ENCODE measurements at places on chromosomes 7 and 10. TPM values are rescaled to one million over a fixed set of nuclear protein-coding genes. Genes with fewer than 3 reads are reported as not detected.

HYAL4 gene
- not detected for total RNA-seq

DNA sequence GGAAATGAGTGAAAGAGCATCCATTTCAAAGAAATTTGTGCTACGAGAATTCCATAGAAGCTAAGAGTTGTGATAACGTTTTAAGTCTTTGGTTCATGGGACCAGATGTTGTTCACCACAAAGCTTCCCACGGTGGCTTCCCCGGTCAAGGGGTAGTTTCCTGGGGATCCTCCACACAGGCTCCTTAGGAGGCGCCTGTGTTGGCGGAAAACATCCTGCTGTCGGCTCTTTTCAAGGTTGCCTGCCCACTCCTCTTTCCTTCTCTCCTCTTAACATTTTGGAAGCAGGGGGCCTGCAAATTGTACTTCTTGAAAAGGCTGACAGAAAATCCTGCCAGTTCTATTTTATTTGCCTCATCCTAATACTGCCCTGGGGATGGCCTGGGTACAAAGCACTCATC, 398.6 kb downstream of the SORCS1 start:
- DNase-seq, result no peak

CFAP70 gene
- 0.36 TPM for total RNA-seq

DNA sequence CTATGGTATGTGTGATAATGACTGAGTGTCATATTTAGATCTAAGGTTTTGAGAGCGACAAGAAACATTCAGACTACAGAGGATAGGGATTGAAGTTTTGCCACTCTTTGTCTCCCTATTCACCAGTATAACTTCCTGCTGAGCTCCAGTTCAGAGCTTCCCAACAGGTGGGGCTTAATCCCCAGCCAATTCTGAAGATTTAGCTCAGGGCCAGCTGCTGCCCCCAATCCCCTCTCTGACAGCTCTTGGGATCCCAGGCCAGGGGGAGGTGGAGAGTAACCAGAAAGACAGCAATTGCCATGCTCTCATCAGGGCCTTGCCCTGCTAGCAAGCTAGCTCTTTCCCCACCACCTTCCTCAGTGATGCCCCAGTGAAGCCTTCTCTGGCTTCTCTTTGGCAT, 57.8 kb downstream of the TRIL start:
- no peak for DNase-seq

DNA sequence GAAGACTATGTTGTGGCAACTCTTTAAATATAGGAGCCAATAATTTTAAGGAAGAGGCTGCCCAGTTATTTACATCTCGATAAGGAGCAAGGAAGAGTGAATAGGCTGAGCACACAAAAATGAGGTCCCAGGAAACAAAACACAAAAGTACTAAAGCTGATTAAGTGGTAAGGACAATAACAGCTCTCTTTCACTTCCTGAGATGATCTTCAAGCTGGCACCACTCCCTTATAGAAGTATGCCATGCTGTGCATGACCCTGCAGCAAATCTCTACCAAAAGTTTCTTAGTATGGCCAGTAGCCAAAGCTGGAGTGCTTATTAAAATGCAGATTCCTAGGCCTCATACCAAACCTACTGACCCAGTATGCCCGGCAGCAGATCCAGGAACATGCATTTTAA, 39.7 kb downstream of the CADPS2 start:
- no peak for DNase-seq

DNA sequence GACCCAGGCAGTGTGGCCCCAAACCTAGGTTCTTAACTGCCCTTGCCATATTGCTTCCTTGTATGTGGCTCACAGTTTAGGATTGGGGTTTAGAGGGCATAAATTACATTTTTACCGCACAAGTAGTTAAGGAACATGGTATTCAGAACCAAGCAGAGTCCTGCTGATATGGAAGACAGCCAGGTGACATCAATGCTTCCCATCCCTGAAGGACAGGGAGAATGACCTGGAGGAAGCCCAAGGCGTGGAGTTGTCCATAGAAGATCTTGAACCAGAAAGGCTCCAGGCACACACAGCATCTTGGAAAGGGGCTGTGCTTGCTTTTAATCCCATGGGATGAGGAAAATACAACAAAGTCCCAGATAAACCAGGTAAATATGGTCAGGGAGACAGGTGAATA, 48.3 kb downstream of the ATXN7L1 start:
- no peak for DNase-seq

- no peak for DNase-seq
These were observed 7.5 kb upstream of the JAKMIP3 start for GRCh38 chr10:132058111-132058745.

FKBP6 gene
- not detected for total RNA-seq

DNA sequence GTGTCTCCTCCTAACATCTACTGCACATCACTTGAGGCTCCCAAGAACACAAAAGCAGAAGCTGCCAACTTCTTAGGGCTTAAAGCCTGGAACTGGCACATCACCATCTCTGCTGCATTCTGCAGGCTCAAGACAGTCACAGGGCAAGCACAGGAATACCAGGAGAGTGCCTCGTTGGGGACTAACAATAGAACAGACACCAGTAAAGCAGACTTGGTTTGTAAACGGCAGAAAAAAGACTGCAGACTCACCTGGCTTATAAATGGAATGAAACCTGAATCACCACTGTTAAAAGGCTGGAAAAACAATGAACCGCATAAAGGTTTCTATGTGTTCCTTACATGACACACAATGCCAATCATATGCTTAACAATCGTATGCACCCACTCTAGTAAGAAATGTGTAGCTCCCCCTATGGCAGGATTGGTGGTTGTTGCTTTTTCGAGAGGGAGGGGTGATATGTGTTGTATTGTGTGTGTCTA, 12.8 kb downstream of the RHEB start:
- DNase-seq, result no peak

SH2B2 gene
- 2.5 TPM for total RNA-seq

- no peak for DNase-seq
These were observed 45.5 kb downstream of the GTF2IRD1 start for GRCh38 chr7:74498996-74499834.

CCDC3 gene
- total RNA-seq, result 0.03 TPM

- DNase-seq, result no peak
These were observed 121.2 kb downstream of the SKAP2 start for GRCh38 chr7:26743205-26743604.

- no peak for DNase-seq
These were observed 28.8 kb downstream of the TMEM120A start for GRCh38 chr7:75965617-75966016.

DNA sequence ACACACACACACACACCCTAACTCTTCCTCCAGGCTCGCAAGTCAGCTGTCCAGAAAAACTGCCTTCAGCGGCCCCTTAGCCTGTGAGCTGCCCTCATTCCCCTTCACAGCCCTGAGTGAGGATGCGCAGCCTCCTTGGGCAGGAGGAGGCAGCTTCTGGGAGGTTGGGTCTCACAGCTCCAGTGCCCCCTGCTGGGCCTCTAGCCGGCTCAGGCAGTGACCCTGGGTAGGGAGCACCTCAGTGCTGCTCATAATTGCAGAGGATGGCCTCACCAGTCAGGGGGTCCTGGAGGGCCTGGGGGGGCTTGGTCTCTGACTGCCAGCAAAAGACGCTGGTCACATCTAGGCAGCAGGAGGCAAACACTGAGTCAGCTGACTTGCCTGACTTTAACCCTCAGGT, 43.7 kb downstream of the ZNF273 start:
- DNase-seq, result no peak

DNA sequence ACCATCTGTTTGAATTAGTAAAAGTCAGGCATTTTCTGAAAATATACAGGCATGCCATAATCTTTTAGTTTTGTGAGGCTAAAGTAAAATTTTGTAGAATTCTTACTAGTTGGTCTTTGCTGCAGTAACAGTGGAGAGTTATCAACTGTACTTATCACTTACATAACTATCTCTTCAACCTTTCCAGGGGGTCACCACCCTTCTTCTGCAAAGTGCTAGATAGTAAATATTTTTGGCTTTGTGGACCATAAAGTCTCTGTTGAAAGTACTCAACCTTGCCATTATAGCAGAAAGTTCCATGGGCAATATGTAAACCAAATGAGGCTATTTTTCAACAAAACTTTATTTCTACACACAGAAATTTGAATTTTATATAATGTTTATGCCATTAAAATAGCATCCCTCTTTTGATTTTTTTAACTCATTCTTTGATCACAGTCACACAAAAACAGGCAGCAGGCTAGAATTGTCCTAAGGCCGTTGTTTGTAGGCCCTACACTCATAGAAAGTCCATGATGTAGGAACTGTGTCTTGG, 59.5 kb upstream of the KLF6 start:
- no peak for DNase-seq

TSPAN13 gene
- total RNA-seq, result 2.8 TPM

GRCh38 chr10:60253484-60253883, 136.2 kb downstream of the ANK3 start:
- no peak for DNase-seq

GRCh38 chr7:143327903-143328302, 12.0 kb downstream of the CLCN1 start:
- no peak for DNase-seq

RADIL gene
- 5.1 TPM for total RNA-seq

DNA sequence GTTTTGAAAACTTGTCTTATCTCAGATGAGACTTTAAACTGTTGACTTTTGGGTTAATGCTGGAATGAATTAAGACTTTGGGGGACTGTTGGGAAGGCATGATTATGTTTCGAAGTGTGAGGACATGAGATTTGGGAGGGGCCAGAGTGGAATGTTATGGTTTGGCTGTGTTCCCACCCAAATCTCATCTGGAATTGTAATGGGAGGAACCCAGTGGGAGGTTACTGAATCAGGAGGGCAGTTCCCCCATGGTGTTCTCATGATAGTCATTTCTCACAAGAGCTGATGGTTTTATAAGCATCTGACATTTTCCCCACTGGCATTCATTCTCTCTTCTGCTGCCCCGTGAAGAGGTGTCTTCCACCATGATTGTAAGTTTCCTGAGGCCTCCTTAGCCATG, 13.8 kb upstream of the POT1 start:
- peak; percentile 43 for DNase-seq

All from A172 (cell line).